Activated naive CD4-positive, alpha-beta T cell treated with anti-CD3 and anti-CD28 coated beads, Interleukin-2, amount 50 U/mL, for 16 hours (primary cell): ENCODE measurements at places on chromosomes 5 and 9.

GRCh38 chr9:14895806-14896205 is 14.4 kb downstream of the FREM1 start:
- no peak for DNase-seq

GRCh38 chr9:92141144-92142129 is 26.2 kb upstream of the SPTLC1 start:
- DNase-seq, result no peak

DNA sequence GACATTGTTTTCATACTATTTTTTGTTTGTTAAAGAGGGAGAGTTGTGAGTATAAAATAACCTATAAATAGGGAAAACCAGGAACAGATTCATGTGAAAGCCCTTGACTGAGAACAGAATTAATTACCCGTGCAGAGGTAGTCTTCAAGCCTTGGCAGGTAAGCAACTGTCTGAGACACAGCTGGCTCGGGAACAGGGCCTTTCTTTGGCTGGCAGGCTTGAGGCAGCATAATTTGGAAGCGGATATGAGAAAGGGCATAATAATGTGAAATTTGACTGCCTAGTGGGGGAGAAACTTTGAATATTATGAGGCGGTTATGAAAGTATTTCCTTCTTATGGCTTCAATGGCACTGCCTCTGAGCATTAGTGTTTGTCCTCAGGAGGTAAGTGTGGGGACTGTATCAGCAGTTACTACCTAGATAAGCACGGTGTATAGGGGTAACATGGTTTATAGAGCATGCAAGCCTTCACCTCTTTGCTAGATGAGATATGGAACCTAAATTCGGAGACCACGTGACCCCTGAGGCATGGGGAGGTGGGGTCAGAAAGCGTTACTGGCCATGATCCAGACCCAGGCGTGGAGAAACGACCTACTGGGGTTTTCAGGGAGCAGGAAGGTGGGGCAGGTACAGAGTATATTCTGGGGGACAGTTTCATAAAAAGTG is 210.2 kb upstream of the GAS1 start:
- no peak for DNase-seq

GRCh38 chr5:177489119-177489716 is 8.2 kb downstream of the PDLIM7 start:
- DNase-seq, result no peak

- DNase-seq, result no peak
These were observed 137.2 kb upstream of the FST start for GRCh38 chr5:53343187-53343586.

DNA sequence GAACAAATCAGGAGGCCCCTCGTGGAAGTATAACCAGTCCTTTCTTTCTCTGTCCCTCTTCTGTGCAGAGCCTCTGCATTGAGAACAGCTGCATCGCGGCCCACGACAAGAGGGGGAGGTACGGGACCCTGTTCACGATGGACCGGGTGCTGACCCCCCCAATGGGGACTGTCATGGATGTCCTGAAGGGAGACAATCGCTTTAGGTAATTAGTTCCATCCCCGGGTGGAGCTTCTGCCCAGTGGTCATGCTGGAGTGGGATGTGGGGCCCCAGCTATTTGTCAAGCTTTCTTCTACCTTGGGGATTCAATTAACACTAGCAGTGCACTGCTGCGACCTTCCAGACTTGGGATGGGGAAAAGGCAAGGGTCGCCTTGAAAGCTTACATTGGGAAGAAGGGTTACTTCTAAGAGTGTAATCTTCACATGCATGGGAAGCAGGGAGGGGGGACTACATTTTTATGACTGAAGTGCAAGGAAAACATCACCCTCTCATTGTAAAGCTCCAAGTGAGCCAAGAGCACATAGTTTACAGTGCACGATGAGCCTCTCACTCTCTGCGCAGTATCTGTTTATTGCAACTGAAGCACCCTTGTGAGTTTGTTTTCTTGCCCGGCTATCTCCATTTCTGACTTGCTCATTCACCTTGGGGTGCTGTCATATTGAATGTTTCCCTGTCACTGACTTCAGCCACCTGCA is 27.0 kb downstream of the TGFBI start:
- no peak for DNase-seq

DNA sequence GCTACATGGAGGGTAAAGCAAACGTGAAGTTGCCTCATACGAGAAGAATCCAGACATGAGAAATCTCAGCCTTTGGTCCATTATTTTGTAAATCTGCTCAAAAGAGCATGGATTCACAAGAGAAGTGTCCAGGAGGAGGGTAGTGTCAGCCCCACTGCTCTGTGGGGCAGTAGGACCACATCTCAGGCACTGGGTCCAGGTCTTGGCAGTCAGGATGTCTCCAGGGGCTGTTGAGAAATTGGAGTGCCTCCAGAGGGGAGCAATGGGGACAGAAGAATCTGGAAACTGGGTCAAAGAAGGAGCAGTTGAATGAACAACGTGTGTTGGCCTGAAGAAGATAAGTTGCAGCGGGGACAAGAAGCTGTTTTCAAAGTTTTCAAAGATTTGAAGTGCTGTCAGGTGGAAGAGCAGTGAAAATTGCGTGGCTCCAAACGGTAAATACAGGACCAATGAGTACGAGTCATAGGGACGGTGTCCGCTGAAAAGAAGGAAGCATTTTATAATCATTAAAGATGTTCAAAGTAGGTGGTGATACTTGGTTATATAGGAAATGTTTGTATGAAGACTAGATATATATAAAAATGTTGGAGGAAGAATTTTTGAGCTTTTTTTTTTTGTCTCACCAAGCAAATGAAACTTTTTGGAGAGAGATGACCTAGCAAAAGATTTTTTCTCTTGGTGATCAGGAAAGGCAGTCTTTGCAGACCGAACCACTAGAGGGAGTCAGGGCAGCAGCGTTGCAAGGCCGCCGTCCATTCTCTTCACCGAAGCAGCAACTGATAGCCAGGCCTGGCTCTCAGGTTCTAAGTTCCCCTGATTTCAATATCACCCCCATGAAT is 57.1 kb upstream of the ZBED3 start:
- peak; percentile 61 for DNase-seq

- DNase-seq, result no peak
These were observed 447.2 kb downstream of the PDE4D start for GRCh38 chr5:59446356-59446755.

- peak; percentile 32 for DNase-seq
These were observed 13.3 kb downstream of the ANXA6 start for GRCh38 chr5:151144275-151144674.

DNA sequence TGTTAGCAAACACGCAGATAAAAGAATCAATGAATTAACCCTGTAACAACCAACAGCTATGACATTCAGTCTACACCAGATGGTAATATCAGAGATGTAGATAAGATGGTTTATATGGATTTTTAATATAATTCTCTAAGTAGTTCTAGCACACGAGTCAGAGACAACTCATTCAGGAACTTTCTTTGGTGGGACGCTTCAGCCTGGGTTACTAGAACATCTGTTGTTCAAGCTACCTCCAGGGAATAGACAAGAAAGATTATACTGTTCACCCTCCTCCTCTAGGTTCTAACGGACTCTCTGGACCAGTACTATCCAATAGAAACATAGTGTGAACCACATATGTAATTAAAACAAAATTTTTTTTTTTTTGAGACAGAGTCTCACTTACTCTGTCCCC is 73.8 kb downstream of the RAPGEF1 start:
- DNase-seq, result no peak

DNA sequence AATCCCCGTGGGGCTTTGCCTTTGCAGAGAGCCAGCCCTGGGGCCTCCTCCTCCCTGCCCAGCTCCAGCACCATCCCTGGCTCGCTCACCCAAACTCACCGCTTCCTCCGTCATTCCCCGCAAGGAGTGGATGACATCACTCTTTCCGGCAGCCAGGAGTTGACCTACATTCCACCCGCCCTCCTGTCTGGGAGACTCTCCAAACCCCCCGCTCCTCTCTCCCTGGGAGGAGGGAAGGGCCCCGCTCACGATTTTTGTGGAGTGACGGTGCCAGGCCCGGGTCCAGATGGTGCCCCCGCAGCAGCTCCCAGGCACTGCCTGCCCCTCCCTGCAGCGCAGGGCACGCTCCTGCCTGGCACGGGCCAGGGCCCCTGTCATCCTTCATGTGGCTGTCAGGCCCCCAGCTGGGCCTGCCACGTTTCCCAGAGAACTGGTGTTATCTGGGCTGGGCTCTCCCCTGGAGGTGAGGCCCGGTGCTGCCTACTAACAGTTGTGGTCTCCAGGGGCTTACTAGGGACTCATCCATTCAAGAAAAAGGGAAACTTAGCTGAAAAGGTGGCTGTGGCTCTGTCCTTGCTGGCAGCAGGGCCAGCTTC is 52.3 kb downstream of the NTNG2 start:
- DNase-seq, result no peak

- no peak for DNase-seq
These were observed 38.9 kb upstream of the TNFSF15 start for GRCh38 chr9:114844766-114845165.

- no peak for DNase-seq
These were observed 106.5 kb upstream of the LRRTM2 start for GRCh38 chr5:138981586-138981985.

- no peak for DNase-seq
These were observed 357.8 kb downstream of the TMEM167A start for GRCh38 chr5:82719368-82719767.
